ENCODE measurements at places on chromosomes 2 and 18. TPM values are rescaled to one million over a fixed set of nuclear protein-coding genes. Genes with fewer than 3 reads are reported as not detected.

Gene MAPK4
- not detected for total RNA-seq

- no peak overlapping the region for H3K4me3 ChIP-seq
- peaks cover 2% of the 10 kb centered on the region for H3K4me1 ChIP-seq
- H3K36me3 ChIP-seq: peaks cover 5% of the 10 kb centered on the region
- H3K27me3 ChIP-seq: no peaks in the 10 kb centered on the region
Observed at GRCh38 chr2:108910011-108910431, 79.0 kb downstream of the EDAR start.

GRCh38 chr18:61554946-61555361 lies 221.7 kb downstream of the CDH20 start:
- no peak for DNase-seq
- H3K36me3 ChIP-seq: no peaks in the 10 kb centered on the region
- peak overlapping the region; percentile 46 for H3K27ac ChIP-seq
- H3K4me3 ChIP-seq: peak overlapping the region; percentile 75

Gene SLC9A4
- 0.07 TPM for total RNA-seq

- H3K27ac ChIP-seq: no peak overlapping the region
- no peaks in the 10 kb centered on the region for H3K27me3 ChIP-seq
- no peaks in the 10 kb centered on the region for H3K4me1 ChIP-seq
- H3K36me3 ChIP-seq: no peaks in the 10 kb centered on the region
- H3K4me3 ChIP-seq: no peak overlapping the region
Observed at GRCh38 chr2:107285621-107286299, 399.8 kb upstream of the ST6GAL2 start.

DNA sequence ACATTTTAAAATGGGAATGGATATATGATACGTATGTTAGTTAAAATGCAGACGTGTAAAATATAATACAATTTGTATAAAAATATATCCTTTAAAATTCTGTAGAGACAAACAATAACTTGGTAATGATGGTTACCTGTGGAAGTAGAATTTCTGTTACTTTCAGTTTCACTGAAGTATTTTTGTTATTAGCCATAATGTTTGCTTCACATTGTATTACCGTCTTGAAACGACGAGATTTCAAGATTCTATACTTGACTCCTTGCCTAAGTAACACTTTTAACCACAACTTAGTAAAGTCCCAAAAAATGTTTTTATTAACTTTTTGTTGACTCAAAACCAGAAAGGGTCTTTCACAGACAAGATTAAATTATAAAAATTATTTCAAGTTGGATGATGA lies 488.3 kb upstream of the VRK2 start:
- H3K27me3 ChIP-seq: no peaks in the 10 kb centered on the region
- no peak for DNase-seq

Gene PPP1R1C
- not detected for total RNA-seq

GRCh38 chr2:46717344-46718121 lies 198.1 kb downstream of the MCFD2 start:
- no peaks in the 10 kb centered on the region for H3K27me3 ChIP-seq
- no peak overlapping the region for H3K4me3 ChIP-seq
- H3K4me1 ChIP-seq: peaks cover 41% of the 10 kb centered on the region
- DNase-seq: no peak
- no peak overlapping the region for H3K27ac ChIP-seq

DNA sequence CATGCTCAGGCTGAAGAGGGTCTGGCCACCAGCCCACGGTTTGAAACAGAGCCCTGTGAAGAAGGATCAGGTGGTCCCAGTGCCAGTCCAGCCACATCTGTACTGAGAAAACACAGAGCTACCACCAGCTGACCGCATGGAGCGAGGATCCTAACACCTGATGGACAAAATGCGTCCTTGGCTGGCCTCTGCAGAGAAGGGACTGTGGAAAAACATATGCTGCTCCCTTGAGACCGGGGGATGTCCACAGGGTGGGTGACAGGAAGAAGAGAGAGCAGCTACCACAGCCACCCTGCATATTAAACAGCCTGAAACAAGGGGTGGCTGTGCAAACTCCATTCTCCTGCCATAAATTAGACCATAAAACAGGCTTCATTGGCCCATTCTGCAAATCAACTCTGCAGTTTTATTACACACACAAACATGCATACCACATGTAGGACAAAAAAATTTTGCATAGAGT lies 137.2 kb downstream of the BCL2 start:
- H3K27ac ChIP-seq: no peak overlapping the region
- peaks cover 5% of the 10 kb centered on the region for H3K36me3 ChIP-seq
- no peak overlapping the region for H3K4me3 ChIP-seq
- H3K27me3 ChIP-seq: no peaks in the 10 kb centered on the region
- no peak for DNase-seq
- peaks cover 76% of the 10 kb centered on the region for H3K4me1 ChIP-seq

Gene EFR3B
- total RNA-seq: 0.41 TPM
